Muscle of leg (tissue), 16 donors: ENCODE measurements at places on chromosomes 3 and 15.

GRCh38 chr15:93451822-93452221, 362.8 kb upstream of the RGMA start:
- DNase-seq = no peak

- DNase-seq = peak; percentile 95
Measured at GRCh38 chr3:124084022-124084881, 92.3 kb upstream of the ROPN1 start.

GRCh38 chr3:152292366-152292765, 23.6 kb downstream of the MBNL1 start:
- no peak for DNase-seq

GRCh38 chr15:82890995-82891390, 61.5 kb downstream of the HOMER2 start:
- no peak for DNase-seq

DNA sequence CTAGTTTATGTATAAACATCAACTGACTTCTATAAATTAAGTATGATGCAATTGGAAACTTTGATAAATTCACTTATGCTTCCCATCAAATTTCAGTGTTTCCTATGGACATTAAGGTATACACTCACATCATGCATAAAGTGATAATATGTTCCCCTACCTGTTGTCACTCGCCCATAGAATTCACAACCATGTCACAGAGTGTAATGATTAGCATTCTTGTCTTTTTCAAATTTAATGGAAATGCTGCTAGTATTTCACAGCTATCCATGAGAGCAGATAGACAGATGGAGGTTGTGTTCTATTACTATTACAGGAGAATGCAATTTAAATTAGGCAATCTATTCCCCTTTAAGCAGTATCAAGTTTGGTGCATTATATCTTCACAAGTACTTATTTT, 984 bp downstream of the PLSCR4 start:
- peak; percentile 17 for DNase-seq

GRCh38 chr3:5657106-5657505, 469.6 kb downstream of the EDEM1 start:
- peak; percentile 19 for DNase-seq

- DNase-seq = no peak
Measured at GRCh38 chr3:156059950-156060501, 60.4 kb upstream of the KCNAB1 start.

DNA sequence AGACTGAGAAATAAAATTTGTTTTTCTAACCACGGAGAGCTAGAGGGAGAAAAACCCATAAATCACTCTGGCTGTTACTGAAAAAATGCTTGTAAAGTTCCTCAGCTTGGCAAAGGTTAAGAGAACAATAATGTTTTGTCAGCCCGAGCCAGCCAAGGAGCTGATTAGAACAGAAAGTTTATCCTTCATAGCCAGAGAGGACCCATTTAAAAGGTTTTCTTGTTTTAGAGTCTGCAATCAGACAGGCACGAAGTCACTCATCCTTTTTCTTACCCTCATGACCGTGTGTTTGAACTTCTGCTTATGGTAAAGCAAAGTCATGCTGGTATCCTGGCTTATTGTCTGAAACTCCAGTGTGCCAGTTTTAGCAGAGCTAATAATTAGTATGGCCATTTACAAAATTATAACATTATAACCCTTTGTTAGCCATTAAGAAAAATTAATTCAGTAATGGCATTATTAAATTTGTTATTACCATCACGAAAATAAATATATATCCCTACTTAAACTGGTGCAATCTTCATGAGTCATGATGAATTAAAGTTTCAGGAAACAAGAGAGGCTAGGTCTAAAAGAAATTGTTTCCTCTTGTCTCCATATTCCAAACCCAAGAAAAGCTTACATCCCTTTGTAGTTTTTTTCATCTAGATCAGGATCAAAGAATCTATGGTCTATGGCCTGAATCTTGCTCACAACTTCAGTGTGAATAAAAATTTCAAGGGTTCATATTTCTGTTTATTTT, 13.5 kb upstream of the STXBP5L start:
- DNase-seq = no peak

DNA sequence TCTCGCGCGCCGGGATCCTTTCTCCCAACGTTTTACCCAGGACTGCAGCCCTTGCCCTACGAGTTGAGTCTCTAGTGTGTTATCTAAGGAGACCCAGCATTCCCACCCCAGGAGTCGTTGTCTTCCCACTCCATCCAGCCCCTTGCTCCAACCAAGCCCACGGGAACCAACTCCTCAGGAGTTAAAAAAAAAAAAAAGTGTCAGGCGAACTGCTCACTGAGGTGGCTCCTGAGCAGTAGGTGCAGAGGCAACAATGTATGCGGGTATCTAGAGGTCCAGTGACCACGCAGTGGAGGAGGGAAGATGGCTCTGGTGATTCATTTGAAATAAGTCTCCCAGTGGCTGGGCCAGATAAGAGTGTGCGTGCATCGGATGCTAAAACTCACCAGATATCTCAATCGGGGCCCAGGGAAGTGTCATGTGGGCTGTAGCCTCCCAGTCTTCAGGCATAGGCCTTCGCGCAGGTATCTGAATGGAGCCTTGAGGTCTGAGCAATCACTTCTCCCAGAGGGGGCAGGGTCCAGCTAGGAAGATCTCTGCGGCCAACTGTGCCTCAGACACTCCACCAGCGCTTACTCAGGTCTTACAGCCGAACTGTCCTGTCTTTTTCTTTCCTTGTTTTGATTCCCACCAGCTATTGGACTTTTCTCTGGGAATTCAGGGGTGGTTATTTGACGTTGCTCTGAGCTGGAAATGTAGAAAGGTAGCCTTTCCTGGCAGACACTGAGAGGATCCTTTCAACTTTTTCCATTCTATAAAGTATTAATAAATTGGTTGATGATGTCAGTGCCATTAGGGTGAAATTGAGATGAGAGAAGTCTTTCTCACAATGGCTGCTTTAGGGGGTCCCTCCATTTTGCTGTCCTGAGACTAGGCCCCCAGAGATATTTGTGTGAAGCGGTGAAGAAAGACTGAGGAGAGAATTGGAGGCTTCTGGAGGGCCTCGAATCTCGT, 21.0 kb downstream of the ZIC4 start:
- DNase-seq = no peak

DNA sequence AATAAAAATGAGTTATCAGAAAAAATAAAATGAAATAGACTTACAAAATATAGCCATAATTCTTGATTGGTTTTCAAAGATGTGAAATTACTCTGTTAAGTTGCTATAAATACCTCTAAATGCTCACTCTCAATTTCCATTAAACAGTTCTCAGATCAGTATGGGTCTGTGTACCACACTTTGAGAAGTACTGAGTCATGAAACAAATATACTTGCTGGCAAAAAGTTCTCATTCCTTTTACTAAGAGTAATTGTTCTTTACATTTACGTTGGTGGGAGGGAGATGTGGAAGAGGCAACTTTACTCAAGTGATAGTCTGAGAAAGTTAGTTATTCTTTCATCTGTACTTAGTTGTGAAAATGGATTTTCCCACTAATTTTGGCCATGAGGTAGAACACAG, 96.3 kb downstream of the ZNF385D start:
- no peak for DNase-seq

DNA sequence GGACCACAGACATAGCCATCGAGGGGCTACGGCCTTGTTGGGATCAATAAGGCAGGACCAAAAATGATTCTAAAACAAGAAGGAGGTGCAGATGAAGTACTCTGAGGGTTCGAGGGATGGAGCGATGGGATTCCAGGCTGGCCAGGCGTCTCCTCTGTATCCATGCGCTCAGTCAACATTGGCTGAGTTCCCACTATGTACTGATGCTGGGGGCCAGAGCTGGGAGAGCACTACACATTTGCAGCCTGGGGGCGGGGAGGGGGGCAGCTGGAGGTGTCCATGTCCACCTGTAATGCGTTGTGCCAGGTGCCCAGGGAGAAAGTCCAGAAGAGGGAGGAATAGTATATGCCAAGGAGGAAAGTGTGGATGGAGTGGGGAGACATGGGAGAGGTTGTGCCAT, 81.5 kb downstream of the AAGAB start:
- no peak for DNase-seq

DNA sequence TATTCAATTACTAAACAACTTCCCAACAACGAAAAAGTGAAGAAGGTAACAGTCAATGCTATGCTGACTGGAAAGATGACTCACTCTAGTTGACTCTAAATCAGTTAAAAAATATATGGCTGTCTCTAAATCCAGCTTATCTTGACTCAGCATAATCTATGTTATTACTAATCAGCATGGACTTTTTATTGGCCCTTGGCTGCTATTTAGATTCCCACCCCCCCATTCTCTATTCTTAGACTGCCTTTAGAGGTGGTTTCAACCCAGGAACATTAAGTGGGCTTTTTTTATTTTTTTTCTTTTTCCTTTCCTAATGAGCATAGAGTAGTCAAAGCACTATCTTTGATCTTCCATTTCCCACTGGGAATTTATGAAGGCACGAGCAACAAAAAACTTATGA, 1.9 kb downstream of the PCOLCE2 start:
- DNase-seq = no peak

GRCh38 chr3:58183221-58183620, 27.6 kb downstream of the DNASE1L3 start:
- no peak for DNase-seq

DNA sequence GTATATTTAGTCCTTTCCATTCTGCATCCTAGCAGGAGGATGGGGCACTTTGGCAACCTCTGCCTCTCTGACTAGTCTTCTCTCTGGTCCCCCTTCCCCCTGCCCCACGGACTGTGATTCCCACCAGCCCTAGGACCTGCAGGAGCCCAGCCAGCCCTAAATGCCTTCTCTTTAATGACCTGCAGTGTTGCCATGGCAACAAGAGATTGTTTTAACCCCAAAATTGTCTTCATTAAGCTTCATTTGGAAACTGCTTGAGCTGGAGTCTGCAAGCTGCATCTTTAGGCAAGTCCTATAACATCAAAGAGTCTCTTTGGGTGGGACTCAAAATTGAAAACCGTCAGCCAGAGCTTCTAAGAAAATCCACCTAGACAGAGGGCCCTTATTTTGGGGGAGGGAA, 59.7 kb upstream of the ANKRD34C start:
- no peak for DNase-seq

- no peak for DNase-seq
Measured at GRCh38 chr3:196220991-196221390, 4.7 kb downstream of the SLC51A start.

DNA sequence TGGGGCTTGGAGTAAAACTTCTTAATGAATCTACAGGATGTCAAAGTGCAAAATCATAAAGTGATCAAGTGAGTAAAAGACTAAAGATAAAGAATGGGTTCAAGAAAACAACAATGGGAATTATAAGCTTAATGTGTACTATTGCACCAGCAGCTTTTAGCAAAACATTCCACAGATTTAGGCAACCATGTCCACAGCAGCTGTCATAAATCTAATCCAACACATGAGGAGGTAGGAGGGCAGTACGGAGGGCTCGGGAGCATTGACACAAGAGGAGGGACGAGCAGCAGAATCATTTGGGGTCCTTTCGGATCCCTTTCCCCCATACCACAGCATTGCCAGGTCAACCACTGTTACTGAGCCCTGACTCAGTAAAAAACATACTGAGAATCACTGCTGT, 464.3 kb upstream of the WNT5A start:
- DNase-seq = no peak

- peak; percentile 59 for DNase-seq
Measured at GRCh38 chr3:79361748-79362378, 405.9 kb downstream of the ROBO1 start.

GRCh38 chr3:20054549-20054987, 14.3 kb downstream of the KAT2B start:
- no peak for DNase-seq

DNA sequence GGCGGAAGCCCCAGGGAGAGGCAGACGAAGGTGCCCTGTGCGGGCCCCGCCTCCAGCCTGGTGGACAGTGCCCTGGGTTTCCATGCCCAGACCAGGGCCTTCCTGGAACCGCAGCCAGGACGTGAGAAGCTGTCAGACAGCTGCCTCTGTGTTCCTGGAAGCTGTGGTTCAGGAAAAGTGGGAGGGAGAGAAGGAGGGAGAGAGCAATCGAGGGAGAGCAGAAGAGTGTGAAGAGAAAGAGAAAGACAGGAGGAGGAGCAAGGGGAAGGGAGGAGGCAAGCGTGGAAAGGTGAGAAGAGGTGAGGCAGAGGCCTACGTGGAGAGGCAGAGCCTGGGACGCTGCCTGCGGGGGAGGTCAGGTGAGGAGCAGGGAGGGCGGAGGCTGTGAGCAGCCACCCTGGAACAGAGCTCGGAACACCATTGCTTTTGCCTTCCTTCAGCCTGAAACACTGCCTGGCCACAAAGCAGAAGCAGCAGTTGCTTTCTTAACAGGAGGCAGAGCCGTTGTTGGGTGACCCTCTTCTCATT, 18.6 kb downstream of the ZDHHC19 start:
- peak; percentile 62 for DNase-seq

DNA sequence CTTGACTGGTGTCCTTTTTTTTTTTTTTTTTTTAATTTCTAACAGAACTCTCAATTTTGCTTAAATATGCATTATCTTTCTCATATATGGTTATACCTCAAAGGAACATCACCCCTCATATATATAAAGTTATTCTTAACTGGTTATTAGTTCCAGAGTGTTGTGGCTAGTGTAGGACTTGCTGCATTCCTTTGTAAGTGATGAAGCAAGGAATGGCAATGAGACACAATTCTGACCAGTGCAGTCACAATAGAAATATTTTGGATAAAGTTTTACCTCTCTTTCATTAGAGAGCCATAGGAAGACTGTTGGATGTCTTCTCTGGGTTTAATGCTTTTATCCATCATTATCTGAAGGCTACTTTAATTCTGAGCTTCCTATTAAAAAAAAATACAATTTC, 75.5 kb upstream of the CBLB start:
- no peak for DNase-seq

DNA sequence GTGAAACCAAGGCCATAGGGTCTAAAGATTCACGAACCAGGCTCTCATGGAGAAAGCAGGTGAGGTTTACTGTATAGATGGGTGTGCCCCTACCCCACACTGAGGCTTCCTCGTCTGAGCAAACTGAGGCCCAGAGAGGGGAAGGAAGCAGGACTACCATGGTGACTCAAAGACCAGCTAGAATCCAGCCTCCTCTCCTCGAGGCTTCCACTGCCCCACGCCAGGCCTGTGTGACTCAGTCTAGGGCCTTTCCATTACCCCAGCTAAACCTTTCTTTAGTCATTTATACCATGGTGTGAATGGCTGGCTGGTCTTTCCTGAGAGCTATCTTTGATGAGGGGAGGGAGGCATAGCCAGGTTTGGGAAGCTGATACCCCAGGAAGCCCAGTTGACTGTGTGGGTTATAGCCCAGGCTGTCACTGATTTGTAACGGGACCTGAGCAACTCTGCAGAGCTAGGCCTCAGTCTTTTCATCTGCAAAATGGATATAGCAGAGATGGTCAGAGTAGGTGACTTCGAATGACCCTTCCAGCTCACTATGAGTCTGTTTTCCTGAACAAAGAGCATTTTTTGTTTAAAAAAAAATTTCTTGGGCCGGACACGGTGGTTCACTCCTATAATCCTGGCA, 3.0 kb upstream of the RHO start:
- no peak for DNase-seq

- peak; percentile 81 for DNase-seq
Measured at GRCh38 chr3:112519424-112520001, 20.2 kb upstream of the BTLA start.

GRCh38 chr15:49154359-49154758, 1.0 kb downstream of the COPS2 start:
- DNase-seq = no peak

GRCh38 chr3:182967218-182968204, 12.8 kb downstream of the DCUN1D1 start:
- no peak for DNase-seq

GRCh38 chr15:39870537-39870936, 49.5 kb downstream of the GPR176 start:
- DNase-seq = no peak
